ENCODE measurements at places on chromosomes 6 and 20.

GRCh38 chr20:25136056-25136455 is 54.1 kb upstream of the VSX1 start:
- DNase-seq = no peak

DNA sequence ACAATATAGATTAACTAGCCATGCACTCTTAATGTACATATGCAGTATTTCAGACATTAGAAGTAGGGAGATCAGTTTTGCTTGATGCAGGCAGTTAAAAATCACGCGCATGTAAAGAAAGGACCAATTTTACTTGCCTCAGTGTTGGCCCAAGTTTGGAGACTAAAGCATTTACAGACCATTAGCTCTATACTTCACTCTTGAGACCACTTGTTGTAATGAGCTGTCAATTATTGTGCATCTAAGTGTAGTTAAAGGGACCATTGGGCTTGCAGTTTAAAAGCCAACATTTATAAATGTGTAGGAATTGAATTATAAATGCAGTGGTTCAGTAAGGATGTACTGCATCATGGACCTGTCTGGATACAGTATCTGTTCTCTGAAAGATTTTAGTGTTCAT is 53.7 kb downstream of the PLCB4 start:
- DNase-seq = no peak

DNA sequence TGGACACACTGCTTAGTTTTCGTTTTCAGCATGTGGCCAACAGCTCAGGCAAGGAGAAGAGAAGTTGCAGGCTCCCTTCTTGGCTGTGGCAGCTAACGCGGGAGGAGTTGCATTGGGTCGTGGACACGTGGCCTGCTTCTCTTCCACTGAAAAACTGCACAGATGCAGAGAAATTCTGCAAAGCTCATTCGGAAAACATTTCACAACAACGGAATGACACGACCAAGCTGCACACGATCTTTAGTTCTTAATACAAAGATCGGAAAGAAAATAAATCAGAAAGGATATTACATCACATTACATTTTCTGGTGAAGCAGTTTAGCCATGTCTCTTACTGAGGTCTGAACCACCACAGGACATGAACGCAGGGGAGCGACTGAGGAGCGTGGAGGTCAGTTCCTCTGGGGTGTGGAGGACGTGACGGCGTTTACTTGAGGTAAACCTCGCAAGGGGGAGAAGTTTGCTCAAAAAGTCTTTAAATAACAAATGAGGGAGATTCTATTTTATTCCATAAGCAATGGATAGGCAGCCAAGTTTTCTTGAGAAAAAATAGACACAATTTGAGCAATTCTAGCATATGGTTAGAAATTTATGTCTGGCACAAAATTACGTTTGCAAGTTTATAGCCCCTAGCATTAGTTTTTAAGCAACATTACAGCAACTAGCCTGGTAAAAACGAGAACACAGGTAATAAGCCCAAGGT is 178.3 kb downstream of the THBS2 start:
- no peak for DNase-seq

DNA sequence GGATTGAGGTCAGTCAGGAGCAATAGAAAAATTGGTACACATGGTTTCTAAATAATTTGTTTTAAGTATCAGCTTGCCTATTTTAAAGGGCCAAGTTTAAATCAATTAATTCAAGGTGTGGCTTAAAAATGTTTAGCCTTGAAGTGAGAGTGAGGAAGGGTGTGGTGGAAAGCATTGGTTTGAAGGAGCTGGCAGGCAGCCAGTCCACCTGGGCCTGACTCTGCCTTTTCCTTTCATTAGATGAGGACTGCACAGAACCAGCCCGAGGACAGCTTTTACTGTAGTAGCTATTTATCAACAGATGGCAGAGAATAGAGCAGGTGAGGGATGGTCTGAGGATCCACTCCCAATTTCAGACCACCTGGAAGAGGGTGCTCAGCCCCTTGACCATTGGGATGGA is 42.4 kb downstream of the DHX35 start:
- no peak for DNase-seq

DNA sequence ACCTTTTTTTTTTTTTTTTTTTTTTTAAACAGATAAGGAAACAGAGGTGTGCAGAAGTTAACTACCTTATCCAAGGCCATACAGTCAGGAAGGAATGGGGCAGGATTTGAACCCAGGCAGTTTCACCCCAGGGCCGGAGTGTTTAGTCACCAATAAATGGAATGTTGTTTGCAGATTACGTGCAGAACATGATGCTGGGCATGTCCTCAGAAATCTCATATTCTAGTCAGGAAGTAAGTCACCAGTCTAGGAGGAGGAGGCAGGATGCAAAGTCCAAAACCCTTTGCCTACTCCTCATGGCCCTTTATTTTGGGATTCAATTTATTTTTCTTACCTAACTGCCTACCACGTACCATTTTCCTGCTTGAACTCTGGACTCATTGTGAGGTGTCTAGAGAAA is 57.1 kb upstream of the LRRC1 start:
- no peak for DNase-seq

Measured in hematopoietic multipotent progenitor cell treated with erythropoietin and hydrocortisone succinate and interleukin-3 and kit ligand, for 8 days (in vitro differentiated cells).